Stimulated activated CD8-positive, alpha-beta memory T cell treated with anti-CD3 and anti-CD28 coated beads, Interleukin-15, amount 100 ng/mL, for 4 hours (primary cell): ENCODE measurements at places on chromosomes 6 and 20.
A peak's percentile ranks its signal among the peaks of the same experiment; 100 is the strongest.

DNA sequence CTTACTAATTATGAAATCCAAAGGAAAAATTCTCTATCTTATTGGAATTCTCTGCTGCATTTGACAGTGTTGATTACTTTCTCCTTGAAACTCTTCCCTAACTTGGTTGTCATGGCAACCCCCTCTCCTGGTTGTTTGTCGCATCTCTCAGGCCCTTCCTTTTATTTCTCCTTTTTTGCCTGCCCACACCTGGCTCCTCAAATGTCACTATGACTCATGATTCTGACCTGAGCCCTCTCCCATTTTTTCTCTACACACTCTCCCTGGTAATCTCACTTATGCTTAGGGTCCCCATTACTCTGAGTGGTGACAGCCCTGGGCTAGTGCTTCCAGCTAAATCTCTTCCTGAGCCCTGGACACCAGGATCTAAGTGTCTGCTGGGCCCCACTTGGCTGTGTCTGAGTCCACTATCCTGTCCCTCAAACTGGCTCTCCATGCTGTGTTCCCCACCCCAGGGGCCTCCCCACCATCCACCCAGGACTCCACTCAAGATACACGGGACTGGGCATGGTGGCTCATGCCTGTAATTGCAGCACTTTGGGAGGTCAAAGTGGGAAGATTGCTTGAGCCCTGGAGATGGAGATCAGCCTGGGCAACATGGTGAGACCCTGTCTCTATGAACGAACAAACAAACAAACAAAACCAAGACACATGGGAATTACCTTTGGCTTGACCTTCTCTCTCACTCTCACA lies 16.5 kb upstream of the NNAT start:
- DNase-seq = no peak

DNA sequence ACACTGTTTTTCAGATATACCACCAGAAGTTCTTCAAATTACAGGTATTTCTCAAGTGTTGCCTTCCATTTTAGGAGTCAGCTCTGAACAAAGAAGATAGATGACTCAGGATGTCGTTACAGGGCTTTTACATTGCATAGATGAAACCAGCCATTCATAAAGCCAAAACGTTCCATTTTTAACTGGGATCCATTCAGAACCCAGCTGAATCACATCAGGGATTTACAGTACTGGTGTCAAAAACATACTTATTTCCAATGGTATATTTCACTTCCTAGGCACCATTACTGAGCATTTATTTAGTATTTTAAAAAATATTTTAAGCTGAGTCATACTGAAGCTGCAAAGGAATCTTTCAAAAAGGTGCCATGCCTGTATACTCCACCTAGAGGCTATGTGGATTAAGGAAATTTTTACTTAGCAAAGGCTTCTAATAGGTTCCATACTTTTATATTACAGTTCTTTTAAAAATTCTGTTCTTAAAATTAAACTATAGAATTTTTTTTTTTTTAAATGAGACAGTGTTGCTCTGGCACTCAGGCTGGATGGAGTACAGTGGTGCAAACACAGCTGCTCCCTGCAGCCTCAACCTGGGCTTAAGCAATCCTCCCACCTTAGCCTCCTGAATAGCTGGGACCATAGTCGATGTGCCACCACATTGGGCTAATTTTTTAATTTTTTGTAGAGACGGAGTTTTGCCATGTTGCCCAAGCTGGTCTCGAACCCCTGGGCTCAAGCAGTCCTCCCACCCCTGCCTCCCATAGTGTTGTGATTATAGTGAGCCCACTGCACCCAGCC lies 2.6 kb downstream of the ASF1A start:
- DNase-seq = no peak

DNA sequence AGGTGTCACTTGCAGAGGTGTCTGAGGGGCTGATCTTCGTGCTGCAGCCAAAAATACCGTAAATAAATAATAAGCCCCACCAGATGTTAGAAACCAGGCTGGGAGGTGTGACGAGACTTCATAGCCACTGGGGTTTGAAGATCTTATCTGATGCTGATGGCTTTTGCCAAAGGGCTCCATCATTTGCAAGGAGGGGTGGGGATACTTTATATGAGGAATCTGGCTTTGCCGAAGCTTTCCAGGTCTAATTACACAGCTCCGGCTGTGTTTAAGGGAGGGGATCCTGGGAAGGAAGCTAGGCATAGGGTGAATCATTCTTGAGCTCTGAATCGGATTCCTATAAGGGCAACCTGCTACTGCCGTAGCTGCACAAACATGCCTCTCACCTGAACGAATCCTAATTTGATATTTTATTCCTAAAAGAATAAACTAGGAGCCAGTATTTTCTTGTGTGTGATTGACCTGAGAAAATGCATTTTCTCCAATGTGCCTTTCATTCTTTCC lies 249.6 kb downstream of the SOD2 start:
- no peak for DNase-seq

- no peak for DNase-seq
These were observed 243.3 kb downstream of the NRN1 start for GRCh38 chr6:5763407-5763806.

DNA sequence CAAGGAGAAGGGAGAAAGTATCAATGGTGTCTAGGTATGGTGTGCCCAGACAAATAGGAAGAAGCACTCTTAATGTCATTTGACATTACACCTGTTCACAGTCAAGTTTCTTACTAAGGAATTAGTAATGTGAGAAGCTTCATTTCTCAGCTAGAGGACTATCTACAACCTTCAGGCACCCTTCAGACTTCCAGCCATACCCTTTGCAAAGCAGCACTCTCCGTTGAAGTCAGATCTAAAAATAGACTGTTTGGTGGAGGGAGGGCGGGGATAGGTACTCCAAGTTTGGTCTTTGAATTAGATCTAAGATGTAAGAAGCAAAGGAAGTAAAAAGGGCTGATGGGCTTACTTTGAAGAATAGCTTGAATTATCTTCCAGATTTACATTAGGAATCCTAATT lies 311.1 kb downstream of the SLC35F1 start:
- DNase-seq = no peak

DNA sequence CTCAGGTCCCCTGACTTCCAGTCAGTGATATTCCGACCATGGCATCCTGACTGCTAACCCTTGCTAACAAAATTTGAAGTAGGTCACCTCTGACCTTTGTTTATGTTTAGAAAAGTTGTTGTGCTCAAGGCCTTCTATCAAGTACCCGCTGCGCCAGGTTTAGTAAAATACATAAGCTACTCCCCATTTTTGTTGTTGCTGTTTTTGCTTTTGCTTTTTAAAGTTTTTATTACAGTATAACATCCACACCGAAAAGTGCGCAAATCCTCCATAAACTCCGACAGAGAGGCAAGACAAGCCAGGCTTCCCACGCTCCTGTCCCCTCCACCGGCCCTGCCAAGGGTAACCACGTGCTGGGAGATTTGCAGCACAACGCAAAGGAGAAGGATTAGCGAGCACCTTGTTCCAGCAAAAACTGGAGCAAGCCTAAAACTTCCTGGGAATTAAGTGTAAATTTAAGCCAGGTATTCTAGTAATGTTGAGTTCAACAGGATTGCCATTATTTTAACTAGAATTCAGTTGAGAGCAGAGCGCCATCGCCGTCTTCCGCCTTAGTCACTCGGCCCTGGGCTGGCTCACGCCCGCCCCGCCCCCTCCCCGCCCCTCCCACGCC lies 17.8 kb upstream of the HMGN4 start:
- DNase-seq = no peak

- DNase-seq = no peak
These were observed 59.4 kb upstream of the TMEM200A start for GRCh38 chr6:130306377-130306776.

DNA sequence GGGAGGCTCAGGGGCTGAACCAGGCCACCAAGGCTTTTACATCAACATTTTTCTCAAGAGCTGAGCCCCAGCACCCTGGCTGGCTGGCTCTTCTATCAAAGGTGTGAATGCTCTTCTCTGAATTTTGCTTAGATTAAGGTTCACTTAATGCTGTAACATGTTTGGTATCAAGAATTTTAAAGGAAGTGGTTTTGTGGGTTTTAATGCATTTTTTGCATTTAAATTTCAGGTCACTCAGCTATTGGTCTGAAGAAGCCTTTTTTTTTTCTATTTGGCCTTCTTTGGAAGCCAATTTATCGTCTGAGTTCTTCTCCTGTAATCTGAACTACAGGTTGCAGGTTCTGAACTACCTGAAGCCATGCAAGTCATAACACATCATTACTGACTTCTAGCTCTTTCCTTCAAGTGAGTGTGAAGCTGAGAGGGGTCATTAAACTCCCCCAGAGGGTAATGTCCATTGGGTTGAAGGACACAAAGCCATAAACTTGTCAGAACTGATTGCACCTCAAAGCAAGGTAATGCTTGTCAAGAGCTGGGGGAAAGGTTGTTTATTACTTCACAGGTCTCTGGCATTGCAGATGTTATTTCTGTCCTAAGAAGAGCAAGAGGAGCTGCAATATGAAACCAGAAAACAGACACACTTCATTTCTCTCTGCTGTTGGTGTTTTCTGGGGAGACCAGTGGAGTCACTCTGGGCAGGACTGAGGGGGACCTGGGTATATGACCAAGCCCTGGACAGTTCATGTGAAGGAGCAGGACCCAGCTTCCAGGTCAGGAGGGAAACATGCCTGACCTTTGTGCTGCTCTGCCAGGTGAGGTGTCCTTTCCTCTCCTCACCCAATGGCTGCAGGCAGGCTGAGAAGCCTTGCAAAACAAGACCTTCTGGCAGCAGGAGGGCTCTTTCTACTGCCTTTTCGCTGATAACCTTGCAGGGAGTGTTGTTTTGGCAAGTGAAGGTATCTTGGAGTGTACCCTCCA lies 26.1 kb upstream of the NEDD9 start:
- DNase-seq = no peak

- DNase-seq = no peak
These were observed 2.4 kb upstream of the DEFB114 start for GRCh38 chr6:49966334-49966733.

- DNase-seq = no peak
These were observed 155.5 kb downstream of the THBS2 start for GRCh38 chr6:169098116-169098515.

- DNase-seq = no peak
These were observed 45.0 kb upstream of the KIF25 start for GRCh38 chr6:167952512-167952859.

- DNase-seq = no peak
These were observed 71.4 kb downstream of the SOBP start for GRCh38 chr6:107561306-107561705.

GRCh38 chr6:79543886-79544285 lies 6.7 kb upstream of the LCA5 start:
- DNase-seq = no peak

DNA sequence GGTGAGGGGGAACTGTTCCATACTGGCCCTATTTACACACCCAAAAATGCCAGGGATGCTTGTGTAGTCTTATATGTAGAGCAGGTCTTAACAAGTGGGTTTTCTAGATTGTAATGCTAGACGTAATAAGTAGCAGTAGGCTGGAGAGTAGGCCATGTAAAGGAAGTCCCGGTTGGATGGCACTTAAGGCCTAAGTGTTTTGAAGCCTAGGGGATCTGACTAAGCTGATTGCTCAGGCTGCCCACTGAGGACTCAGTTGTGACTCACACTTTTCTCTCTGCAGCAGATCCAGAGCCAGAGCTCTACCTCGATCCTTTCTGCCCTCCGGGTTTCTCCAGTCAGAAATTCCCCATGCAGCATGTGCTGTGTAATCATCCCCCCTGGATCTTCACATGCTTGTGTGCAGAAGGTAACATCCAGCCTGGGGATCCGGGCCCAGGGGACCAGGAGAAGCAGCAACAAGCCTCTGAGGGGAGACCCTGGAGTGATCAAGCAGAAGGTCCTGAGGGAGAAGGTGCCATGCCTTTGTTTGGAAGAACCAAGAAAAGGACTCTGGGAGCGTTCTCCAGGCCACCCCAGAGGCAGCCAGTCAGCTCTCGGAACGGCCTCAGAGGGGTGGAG lies 26.6 kb downstream of the ZNF133 start:
- no peak for DNase-seq

DNA sequence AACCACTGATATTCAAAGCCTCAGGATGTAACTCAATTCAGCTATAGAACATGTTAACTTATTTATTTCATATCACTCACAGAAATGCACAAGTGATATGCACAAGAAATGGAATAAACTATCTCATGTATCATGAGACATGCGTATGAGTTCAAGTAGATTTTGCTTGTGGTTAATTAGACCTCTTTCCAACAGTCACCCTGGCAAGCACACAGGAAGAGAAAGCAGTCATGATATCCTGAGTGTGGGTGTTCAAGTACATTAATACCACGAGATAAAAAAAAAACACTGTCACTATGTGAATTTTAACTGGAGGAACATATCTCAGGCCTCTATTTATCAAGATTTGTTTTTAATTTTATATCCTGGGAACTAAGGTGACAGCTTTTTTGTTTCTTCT lies 64.2 kb downstream of the LAMP5 start:
- no peak for DNase-seq

DNA sequence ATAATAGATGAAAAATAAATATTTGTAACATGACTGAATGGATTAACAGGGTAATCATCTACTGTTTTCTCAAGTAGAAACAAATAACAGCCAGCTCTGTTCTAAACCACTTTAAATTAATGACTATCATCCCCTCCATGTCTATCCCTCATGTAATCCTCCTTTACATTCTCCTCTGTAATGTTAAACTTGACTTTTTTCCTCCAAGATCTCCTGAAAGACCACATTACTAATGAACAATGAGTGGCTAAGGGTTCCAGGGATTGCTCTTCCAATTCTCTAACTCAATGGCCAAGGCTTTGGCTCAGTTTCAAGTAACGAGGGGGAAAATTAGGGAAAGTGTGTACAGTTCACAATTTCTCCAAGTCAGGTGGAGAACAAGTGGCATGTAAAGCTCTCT lies 37.6 kb upstream of the FBXL4 start:
- DNase-seq = no peak

DNA sequence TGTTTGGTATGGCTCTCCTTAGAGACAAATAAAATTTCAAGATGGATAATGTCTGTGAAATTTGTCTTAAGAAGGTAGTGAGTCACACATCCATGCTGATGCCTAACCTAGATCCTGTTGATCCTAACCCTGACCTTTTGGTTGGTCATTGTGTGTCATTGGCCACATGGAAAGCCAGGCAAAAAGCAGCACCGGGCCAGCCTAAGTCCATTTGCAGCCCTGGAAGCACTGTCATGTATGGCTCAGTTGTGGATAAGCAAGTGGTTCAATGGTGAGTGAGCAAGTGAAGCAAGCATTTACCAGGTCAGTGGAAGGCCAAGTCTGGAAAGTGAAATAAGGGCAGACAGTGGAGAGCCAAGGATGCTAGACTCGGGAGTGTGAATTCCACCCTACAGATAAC lies 12.1 kb upstream of the XRN2 start:
- no peak for DNase-seq

GRCh38 chr6:2733324-2733723 lies 17.4 kb downstream of the MYLK4 start:
- DNase-seq = peak; percentile 5

GRCh38 chr6:4849226-4850022 lies 73.2 kb downstream of the CDYL start:
- no peak for DNase-seq

DNA sequence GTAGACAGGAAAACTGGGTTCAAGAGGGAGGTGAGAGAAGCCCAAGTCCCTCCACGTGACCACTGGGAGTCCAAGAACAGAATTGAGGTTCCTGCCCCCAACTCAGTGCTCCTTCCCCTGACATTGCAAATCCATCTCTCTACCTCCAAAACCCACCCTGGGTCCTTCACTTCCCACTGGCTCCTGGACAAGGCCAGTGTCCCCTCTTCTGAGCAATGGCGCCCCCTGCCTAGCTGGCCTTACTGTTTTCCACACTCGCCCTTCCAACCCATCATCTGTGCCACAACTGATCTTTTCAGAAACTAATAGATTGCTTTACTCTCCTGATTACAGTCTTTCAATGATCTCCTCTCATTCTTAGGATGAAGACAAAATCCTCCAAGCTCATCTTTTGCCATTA lies 200.3 kb downstream of the ANKRD60 start:
- no peak for DNase-seq

- DNase-seq = no peak
These were observed 624 bp upstream of the NPEPL1 start for GRCh38 chr20:58691773-58692578.
